Activated B cell treated with CpG ODN at 0.5 μM for 24 hours (primary cell): ENCODE measurements at places on chromosomes 12 and 14. TPM values are rescaled to one million over a fixed set of nuclear protein-coding genes. Genes with fewer than 3 reads are reported as not detected.

Gene EVL
- total RNA-seq, result 229 and 272 TPM in 2 replicates

Gene TCL1B
- total RNA-seq, result 1.1 and 1.2 TPM in 2 replicates

Gene WIF1
- total RNA-seq, result not detected in 2 replicates

Gene RNASE1
- not detected in 2 replicates for total RNA-seq

Gene TSHR
- 0.17 TPM in 1 of 2 replicates, not detected in the other for total RNA-seq

Gene ADAMTS20
- total RNA-seq, result not detected in 2 replicates

Gene SCN8A
- total RNA-seq, result 0.86 and 2.1 TPM in 2 replicates

Gene FAM181A
- not detected in 2 replicates for total RNA-seq

Gene STX2
- 11.0 and 11.4 TPM in 2 replicates for total RNA-seq

Gene SLC5A8
- total RNA-seq, result not detected in 2 replicates

Gene CMA1
- not detected in 2 replicates for total RNA-seq

GRCh38 chr12:25692115-25693035 lies 139.3 kb upstream of the LMNTD1 start:
- no peak for DNase-seq
- H3K4me1 ChIP-seq, result no peaks in the 10 kb centered on the region
- no peaks in the 10 kb centered on the region for H3K36me3 ChIP-seq
- H3K27ac ChIP-seq, result no peak overlapping the region

- no peak for DNase-seq
- no peaks in the 10 kb centered on the region for H3K36me3 ChIP-seq
- H3K4me1 ChIP-seq, result no peaks in the 10 kb centered on the region
- no peaks in the 10 kb centered on the region for H3K27me3 ChIP-seq
Measured at GRCh38 chr12:84804691-84805473, 107.7 kb downstream of the SLC6A15 start.

DNA sequence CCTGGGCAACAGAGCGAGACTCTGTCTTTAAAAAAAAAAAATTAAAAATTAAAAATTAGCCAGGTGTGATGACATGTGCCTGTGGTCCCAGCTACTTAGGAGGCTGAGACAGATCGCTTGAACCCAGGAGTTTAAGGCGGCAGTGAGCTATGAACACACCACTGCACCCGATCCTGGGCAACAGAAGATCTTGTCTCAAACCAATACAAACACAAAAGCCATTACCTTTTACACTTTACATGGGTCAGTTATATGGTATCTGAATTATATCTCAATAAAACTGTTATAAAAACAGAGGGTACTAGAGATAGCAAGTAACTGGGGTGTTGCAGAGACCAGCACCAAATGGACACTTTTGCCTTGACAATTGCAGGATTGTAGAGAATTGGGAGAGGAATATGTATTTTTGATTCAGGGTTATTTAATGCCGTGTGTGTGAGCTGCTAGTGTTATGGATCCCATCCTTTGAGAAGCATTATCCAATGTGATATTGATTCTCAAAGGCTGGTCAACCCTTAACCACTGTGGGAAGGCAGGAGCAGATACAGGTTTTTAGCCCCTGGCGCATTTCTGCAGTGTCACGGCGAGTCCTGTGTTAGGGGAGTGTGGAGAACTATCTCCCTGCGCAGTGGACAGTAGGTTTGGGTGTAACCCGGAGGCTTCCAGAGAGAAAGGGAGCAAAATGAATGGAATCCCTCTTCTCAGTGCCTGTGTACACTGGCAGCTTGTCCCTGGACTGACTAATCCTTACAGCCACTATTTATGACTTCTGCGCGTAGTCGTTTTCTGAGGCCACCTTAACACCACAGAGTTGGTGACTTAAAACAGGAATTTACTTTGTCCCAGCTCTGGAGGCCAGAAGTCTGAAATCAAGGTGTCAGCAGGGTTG lies 4.3 kb downstream of the PSMD9 start:
- peaks cover 50% of the 10 kb centered on the region for H3K36me3 ChIP-seq
- H3K27ac ChIP-seq, result no peak overlapping the region
- no peak for DNase-seq
- H3K4me1 ChIP-seq, result peaks cover 30% of the 10 kb centered on the region
- no peak overlapping the region for H3K4me3 ChIP-seq

DNA sequence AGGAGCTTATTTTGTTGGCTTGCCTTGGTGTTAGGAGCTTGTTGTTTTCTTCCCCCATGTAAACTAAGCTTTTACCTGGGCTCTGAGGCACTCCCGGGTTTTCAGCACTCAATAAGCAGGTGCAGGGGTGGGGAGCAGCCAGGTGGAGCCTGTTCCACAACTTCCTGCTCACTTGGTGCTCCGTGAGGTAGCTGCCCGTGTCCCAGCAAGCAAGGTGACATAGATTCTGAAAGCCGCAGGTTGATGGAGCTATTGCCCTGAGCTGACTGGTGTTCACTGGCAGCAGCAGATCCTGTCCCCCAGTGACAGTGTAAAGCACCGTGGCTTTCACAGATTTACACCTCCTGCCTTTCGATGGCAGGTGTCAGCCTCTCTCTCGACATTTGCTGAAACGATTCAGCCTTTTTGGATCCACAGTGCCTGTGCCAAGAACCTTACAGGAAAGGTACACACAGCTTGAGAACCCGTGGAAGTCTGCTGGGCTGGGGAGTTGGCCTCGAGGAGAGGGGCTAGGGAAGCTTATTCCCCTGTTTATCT lies 295.7 kb upstream of the FKBP4 start:
- H3K4me1 ChIP-seq, result no peaks in the 10 kb centered on the region
- H3K4me3 ChIP-seq, result no peak overlapping the region
- no peak for DNase-seq

DNA sequence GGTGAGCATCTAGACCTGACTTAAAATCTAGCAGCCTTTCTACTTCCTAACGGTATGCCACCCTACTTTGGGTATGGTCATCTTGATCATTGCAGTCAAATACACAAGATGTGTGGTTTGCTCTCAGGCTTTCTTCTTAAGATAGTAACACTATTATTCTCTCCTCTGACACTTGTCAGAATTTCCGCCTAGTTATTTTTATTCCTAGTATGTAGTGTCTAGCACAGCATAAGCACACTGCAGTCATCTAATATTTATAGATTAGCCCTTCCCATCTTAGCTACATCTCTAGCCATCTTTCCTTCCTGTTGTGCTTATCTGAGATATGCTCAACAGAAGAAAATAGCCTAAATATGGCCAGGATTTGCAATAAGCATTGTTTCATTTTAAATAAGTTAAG lies 180.1 kb downstream of the C12orf50 start:
- no peak for DNase-seq
- H3K27me3 ChIP-seq, result peaks cover 2% of the 10 kb centered on the region
- peaks cover 1% of the 10 kb centered on the region for H3K4me1 ChIP-seq
- H3K36me3 ChIP-seq, result no peaks in the 10 kb centered on the region
- no peak overlapping the region for H3K27ac ChIP-seq
- no peak overlapping the region for H3K4me3 ChIP-seq

GRCh38 chr14:54906075-54906474 lies 3.4 kb upstream of the GCH1 start:
- peaks cover 9% of the 10 kb centered on the region for H3K4me1 ChIP-seq
- peaks cover 2% of the 10 kb centered on the region for H3K36me3 ChIP-seq
- H3K27me3 ChIP-seq, result no peaks in the 10 kb centered on the region
- no peak overlapping the region for H3K27ac ChIP-seq
- no peak overlapping the region for H3K4me3 ChIP-seq

DNA sequence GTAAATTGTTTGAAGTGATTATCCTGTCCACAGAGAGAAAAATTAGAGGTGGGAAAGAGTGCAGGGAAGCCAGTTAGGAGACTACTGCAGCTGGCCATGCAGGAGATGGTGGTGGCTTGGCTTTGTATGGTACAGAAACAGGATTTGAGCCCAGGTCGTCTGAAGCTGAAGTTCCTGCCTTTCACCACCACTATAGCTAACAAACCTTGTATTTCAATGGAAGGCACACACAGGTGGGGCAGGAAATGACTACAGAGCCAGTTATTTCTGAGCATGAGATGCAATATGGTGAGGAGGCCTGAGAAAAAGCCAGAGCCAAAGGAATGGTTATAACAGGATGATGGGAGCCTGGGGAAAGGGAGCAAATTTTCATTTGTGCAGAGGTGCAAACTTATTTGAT lies 103.9 kb downstream of the BTG1 start:
- no peaks in the 10 kb centered on the region for H3K36me3 ChIP-seq
- peaks cover 18% of the 10 kb centered on the region for H3K4me1 ChIP-seq
- no peak overlapping the region for H3K4me3 ChIP-seq
- DNase-seq, result no peak
- no peak overlapping the region for H3K27ac ChIP-seq
- no peaks in the 10 kb centered on the region for H3K27me3 ChIP-seq

GRCh38 chr12:109765446-109765810 lies 51.8 kb downstream of the FAM222A start:
- DNase-seq, result no peak
- H3K4me3 ChIP-seq, result no peak overlapping the region
- H3K36me3 ChIP-seq, result no peaks in the 10 kb centered on the region
- no peaks in the 10 kb centered on the region for H3K27me3 ChIP-seq
- H3K4me1 ChIP-seq, result no peaks in the 10 kb centered on the region
- H3K27ac ChIP-seq, result no peak overlapping the region

- peaks cover 1% of the 10 kb centered on the region for H3K36me3 ChIP-seq
- H3K27me3 ChIP-seq, result no peaks in the 10 kb centered on the region
- DNase-seq, result no peak
- H3K4me1 ChIP-seq, result peaks cover 7% of the 10 kb centered on the region
Measured at GRCh38 chr14:93343797-93344196, 3.2 kb upstream of the COX8C start.

DNA sequence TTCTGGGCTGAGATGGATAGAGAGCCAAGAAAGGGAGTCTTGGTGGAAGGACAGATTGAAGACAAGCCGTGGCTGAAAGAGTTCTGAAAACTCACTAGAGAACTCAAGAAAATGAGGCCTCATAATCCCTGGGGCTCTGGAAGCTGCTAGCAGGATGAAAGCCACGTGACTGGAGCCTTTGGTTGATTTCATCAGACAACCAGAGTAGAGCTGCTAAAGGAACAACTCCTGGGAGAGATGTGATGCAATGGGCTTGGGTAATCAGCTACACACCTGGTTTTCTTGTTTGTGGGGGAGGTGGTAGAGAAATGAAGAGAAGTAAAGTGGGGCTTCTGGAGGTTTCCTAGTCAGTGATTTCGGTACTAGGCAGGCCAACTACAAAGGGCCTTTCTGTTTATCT lies 13.4 kb downstream of the CSRNP2 start:
- no peak overlapping the region for H3K4me3 ChIP-seq
- no peaks in the 10 kb centered on the region for H3K4me1 ChIP-seq
- H3K27ac ChIP-seq, result no peak overlapping the region
- no peaks in the 10 kb centered on the region for H3K27me3 ChIP-seq

DNA sequence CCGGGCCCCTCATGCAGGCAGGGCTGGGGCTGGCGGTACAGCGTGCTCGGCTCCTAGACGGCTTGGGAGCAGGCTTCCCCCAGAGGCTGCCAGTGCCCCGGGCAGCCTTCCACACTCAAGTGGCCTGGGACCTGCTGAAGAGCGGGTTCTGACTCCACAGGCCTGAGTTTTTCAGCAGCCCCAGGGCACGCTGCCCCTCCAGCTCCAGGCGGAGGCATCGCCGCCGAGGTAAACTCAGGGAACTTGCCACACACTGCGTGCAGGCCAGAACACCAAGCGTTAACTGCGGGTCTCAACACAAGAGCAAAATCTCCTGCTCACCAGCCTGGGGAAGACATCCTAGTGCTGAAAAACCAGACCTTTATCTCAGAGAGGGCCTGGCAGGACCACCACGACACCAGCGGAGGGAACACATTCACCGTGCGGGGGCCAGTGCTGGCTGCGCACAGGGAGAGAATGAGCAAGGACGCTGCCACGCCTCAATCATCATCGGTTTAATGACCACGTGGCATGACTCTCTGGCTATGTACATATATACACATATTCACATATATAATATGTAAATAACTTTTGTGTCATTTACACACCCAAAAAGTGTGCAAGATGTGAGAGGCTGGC lies 21.3 kb downstream of the PSMC1 start:
- H3K4me1 ChIP-seq, result no peaks in the 10 kb centered on the region
- H3K4me3 ChIP-seq, result no peak overlapping the region
- peaks cover 83% of the 10 kb centered on the region for H3K36me3 ChIP-seq
- DNase-seq, result no peak
- no peak overlapping the region for H3K27ac ChIP-seq
- no peaks in the 10 kb centered on the region for H3K27me3 ChIP-seq

DNA sequence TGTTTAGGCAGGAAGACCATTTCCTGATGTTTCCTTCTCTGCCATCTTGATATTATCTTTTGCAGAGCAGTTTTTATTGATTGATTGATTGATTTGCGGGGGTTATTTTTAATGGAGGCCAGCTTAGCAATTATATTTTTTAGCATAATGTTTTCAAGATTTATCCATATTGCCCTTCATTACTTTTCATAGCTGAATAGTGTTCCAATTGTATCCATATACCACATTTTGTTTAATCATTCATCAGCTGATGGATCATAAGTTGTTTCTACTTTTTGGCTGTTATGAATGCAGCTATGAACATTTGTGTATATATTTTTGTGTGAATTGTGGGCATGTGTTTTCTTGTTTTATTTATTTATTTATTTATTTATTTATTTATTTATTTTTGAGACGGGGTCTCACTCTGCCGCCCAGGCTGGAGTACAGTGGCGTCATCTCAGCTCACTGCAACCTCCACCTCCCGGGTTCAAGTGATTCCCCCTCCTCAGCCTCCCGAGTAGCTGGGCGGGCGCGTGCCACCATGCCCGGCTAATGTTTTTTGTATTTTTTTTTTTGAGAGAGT lies 20.9 kb upstream of the RCOR1 start:
- H3K27me3 ChIP-seq, result no peaks in the 10 kb centered on the region
- no peak overlapping the region for H3K27ac ChIP-seq
- no peaks in the 10 kb centered on the region for H3K36me3 ChIP-seq

GRCh38 chr12:77064896-77065360 lies 441 bp downstream of the E2F7 start:
- peak overlapping the region; percentile 90 for H3K4me3 ChIP-seq
- peaks cover 2% of the 10 kb centered on the region for H3K36me3 ChIP-seq
- DNase-seq, result no peak
- H3K27me3 ChIP-seq, result peaks cover 5% of the 10 kb centered on the region
- peaks cover 43% of the 10 kb centered on the region for H3K4me1 ChIP-seq
